ENCODE measurements at places on chromosomes 1 and 21. TPM values are rescaled to one million over a fixed set of nuclear protein-coding genes. Genes with fewer than 3 reads are reported as not detected.

OR2T33 gene
- total RNA-seq, result not detected

CDKN2C gene
- 5.7 TPM for total RNA-seq

GRCh38 chr1:13764588-13765332 lies 64.8 kb downstream of the PRDM2 start:
- DNase-seq, result no peak

- DNase-seq, result no peak
Measured at GRCh38 chr1:24424207-24424606, 8.6 kb downstream of the NIPAL3 start.

DNA sequence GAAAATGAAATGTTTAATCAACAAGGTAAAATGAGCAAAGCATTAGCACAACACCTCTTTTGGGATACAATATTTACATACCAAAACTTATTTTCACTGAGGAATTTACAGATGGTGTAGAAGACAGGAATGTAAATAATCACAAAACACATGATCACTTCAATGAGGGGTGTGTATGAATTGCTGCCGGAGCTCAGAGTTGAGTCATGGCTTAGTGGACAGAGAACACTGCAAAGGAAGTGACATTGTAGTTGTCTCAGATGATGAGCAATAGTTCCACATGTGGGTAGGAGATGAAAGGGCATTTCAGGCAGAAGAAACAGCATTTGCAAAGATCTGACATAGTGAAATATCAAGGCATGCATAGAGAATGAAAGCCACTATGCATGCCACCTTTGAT lies 5.6 kb upstream of the KPRP start:
- no peak for DNase-seq

GRCh38 chr1:61221642-61222041 lies 139.3 kb downstream of the NFIA start:
- no peak for DNase-seq

DNA sequence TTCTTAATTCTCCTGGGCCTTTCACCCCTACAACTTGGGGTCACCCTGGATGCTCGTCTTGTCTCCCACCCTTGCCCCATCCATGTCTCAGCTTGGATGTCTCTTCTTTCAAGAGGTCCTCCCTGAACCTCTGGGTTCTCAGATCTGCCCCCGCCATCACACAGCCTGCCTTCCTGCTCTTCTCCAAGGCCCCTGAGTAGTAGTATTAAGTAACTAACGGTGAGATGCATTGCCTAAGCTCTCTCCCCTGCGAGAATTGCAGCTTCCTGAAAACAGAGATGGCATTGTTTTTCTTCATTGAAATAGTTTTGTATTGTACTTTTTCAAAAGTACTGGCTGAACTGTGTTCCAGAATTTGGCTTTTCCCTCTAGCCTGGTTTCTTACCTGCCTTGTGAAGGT lies 16.0 kb downstream of the MIIP start:
- DNase-seq, result no peak

GRCh38 chr1:4265836-4266235 lies 365.8 kb upstream of the C1orf174 start:
- DNase-seq, result no peak

GRCh38 chr1:205210756-205211168 lies 740 bp downstream of the DSTYK start:
- DNase-seq, result no peak

CLK2 gene
- total RNA-seq, result 22.5 TPM

- peak; percentile 88 for DNase-seq
Measured at GRCh38 chr1:41101950-41102607, 80.6 kb upstream of the SLFNL1 start.

C1orf185 gene
- not detected for total RNA-seq

- DNase-seq, result no peak
Measured at GRCh38 chr1:206456577-206457370, 13.5 kb upstream of the IKBKE start.

- no peak for DNase-seq
Measured at GRCh38 chr1:177591155-177591554, 378.7 kb downstream of the SEC16B start.

DNA sequence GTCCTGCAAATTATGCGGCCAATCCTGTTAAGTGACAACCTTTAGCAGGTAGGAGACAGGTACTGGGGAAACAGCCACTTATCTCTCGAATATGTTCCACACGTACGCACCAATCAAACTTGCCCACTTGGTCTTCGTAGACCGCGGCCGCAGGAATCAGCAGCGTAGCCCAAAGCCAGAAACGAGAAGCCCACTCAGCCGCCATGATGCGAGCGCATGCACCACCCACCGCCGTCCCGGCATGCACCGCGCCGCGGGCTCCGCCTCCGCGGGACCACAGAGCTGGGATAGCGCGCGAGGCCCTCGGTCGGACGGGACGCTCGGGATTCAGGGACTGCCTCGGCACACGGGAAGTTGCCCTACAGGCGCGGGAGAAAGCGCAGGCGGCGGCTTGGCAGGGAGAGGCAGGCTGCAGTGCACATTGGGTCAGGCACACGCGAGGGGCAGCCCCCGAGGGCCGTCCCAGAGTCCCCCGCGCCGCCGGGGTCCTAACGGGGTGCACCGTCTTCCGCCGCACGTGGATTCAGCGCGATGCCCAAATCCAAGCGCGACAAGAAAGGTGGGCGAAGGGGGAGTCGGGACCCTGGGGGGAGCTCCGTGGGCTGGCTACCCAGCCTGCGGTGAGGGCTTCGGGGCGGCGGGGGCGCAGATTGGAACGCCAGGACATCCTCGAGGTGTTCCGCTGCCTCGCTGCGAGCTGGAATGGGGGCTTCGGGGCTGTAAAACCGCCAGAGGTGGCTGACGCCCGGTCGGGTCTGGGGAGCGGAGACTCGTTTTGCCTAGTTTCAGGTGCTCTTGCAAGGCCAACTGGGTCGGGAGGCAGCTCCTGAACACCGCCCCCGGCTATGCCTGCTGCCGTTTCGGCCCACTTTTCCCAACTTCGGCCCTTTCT lies at the start of the genes EMC1 and MRTO4:
EMC1 (minus strand) TSS at position 220 of the 892 bp plus-strand sequence; CDS start at position 205, 15 bp downstream.
MRTO4 (plus strand) TSS at position 501 of the 892 bp plus-strand sequence; CDS start at position 532, 31 bp downstream.
- DNase-seq, result peak; percentile 91

RHD gene
- 0.12 TPM for total RNA-seq

GRCh38 chr1:68521286-68521685 lies 24.4 kb upstream of the DEPDC1 start:
- DNase-seq, result no peak

CRYAA gene
- not detected for total RNA-seq

DNA sequence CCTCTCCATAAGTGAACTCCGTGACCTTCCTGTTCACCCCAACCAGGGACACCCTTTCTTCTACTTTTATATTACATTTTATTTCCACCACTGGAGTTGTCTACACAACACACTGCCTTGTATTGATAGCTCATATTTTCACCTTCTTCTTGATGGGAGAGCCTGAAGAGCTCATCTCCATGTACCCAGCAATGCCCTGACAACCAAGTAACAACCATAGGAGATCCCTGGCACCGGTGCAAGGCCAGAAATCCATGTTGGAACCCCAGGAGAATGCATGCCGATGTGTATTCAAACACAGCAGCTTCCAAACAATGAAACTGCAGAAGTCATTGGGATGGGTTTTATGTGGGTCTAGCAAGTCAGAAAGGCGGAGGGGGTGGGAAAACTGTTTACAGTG lies 15.5 kb downstream of the TENT5C start:
- DNase-seq, result no peak

GRCh38 chr1:40038697-40039096 lies 1.8 kb upstream of the CAP1 start:
- DNase-seq, result no peak

DNAJC6 gene
- total RNA-seq, result 1.3 TPM

GRCh38 chr1:59926381-59927123 lies at the start of gene CYP2J2:
Gene CYP2J2 (minus strand): TSS chr1:59926773. CDS start chr1:59926746, 27 bp downstream.
- DNase-seq, result peak; percentile 65

- no peak for DNase-seq
Measured at GRCh38 chr21:33940164-33940880, 24.7 kb upstream of the ATP5PO start.

Measured in psoas muscle (tissue), 8 donors.